Activated T-cell treated with anti-CD3 and anti-CD28 coated beads for 4 hours (primary cell): ENCODE measurements at places on chromosomes 6 and 20.
A peak's percentile ranks its signal among the peaks of the same experiment; 100 is the strongest.

- DNase-seq, result no peak
Measured at GRCh38 chr20:39524371-39524911, 562.3 kb downstream of the DHX35 start.

- DNase-seq, result no peak
Measured at GRCh38 chr6:36780442-36781177, 58.6 kb downstream of the CPNE5 start.

GRCh38 chr6:38302838-38303237, 336.9 kb downstream of the BTBD9 start:
- DNase-seq, result no peak

- no peak for DNase-seq
Measured at GRCh38 chr20:48325656-48326433, 502.0 kb downstream of the PREX1 start.

DNA sequence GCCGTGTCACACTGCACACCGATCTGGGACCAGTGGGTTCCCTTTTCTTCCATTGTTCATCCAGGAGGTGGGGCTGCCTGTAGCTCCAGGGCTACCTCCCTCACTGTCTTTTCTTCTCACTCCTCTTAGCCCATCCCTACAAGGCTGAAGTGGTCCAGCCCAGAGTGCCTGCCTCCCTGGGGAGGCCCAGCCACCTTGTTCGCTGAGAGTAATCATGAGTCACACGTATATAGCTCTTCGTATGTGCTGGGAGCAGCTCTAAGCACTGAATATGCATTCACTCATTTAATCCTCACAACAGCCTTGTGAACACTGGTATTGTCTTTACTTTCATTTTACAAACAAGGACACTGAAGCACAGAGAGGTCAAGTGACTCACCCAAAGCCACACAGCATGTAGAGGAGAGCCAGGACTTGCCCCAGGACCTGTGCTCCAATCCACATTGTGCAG, 14.7 kb upstream of the CCDC167 start:
- DNase-seq, result no peak

DNA sequence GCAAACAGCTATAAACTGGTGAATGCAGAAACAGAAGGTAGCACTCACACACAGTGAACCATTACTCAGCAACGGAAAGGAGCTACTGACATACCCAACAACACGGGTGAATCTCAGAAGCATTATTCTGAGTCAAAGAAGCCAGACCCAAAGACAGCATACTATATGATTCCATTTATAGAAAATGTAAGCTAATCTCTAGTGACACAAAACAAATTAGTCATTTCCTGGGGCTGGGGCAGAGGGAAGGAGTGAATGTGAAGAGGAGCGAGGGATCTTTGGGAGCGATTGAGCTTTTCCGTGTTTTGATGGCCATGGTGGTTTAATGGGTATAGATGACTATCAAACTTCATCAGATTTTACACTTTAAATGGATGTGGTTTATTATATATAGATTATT, 614.6 kb downstream of the DHX35 start:
- no peak for DNase-seq

DNA sequence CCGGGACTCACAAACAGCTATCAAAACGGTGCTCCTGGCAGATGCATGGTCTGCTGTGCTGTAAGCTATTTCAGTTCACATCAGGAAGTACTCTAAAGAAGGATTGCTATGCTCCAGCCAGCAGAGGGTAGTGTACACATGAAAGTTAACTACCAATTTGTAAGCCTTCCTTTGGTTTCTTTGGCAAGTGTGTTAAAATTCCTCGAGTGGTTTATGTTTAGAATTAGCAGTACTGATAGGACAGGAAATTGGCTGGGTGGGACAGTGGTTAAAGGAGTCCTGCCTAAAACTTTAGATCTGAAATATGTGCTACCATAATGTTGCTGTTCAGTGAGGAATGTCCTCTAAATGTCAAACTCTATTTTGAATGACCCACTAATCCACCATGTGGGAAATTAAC, 47.4 kb downstream of the TRMT11 start:
- DNase-seq, result no peak

GRCh38 chr6:25834950-25835349, 3.1 kb upstream of the SLC17A1 start:
- no peak for DNase-seq

GRCh38 chr20:57457243-57458095, 66.3 kb downstream of the RBM38 start:
- no peak for DNase-seq

DNA sequence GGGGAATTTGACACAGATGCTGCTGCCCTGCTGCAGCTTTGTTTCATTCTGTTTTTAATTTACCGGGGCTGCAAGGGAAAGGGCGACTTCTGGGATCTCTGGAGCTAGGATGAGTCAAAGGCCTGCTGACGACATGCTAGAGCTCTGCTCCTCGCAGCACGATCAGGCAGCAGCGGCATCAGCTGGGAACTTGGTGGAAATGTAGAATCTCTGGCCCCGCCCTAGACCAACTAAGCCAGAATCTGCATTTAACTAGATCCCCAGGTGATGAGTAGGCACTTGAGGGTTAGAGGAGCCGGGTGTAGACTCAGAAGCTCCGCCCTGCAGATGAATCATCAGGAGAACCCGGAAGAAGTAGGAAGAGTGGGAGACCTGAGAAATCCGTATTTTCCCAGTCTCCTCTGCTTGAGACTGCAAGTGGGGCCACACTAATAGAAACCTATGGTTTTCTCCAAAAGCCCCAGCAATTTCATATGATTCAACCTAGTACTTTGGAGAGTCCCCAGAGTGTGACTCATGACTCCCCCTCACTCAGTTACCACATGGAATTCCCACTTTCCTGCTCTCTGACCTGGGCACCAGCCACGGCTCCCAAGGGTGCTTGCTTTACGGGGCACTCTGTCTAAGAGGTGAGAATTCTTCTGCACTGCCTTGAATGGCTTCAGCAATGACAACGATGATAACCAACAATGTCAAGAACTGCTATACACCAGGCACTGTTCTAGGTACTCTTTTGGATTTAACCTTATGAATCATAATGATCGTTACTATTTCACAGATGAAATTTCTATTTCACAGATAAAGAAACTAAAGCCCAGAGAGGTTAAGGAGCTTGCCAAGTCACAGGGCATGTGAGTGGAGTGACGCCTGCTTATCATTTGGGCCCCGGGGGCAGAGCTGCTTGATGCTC, 18.1 kb downstream of the TUBB2B start:
- no peak for DNase-seq

- DNase-seq, result no peak
Measured at GRCh38 chr6:6057442-6058053, 50.8 kb upstream of the NRN1 start.

DNA sequence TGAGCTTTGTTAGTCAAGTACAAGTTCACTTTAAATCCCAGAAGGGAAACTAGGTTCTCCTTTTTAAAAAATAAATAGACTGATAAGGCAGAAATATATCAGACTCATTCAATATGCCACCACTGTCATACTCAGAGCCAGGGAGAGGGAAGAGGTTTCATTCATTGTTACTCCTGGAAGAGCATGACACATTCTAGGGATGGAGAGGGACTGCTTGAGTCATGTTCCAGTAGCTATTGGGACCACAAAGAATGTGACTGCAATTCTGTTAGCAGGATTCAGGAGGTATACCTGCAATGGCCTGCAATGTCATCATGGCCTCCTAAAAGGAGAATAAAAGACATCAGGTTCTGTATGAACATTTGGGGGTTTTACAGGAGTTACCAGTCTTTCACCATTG, 167.6 kb downstream of the TFAP2B start:
- DNase-seq, result no peak

DNA sequence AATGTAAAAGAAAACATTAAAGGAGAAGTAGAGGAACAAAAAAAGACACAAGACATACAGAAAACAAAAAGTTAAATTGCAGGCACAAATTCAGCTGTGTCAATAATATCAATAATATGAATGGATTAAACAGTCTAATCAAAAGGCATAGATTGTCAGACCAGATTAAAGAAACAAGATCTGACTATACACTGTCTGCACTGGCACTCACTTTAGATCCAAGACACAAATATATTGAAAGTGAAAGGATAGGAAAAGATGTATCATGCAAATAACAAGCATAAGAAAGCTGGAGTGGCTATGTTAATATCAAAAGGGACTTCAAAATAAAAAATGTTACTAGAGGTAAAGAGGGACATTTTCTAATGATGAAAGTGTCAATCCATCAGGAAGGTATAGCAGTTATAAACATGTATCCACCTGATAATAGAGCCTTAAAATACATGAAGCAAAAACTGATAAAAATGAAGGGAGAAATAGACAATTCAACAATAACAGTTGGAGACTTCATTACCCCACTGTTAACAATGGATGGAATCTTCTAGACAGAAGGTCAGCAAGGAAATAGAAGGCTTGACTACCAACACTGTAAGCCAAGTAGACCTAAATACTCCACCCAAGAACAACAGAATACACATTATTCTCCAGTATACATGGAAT, 89.7 kb downstream of the HIVEP1 start:
- no peak for DNase-seq

DNA sequence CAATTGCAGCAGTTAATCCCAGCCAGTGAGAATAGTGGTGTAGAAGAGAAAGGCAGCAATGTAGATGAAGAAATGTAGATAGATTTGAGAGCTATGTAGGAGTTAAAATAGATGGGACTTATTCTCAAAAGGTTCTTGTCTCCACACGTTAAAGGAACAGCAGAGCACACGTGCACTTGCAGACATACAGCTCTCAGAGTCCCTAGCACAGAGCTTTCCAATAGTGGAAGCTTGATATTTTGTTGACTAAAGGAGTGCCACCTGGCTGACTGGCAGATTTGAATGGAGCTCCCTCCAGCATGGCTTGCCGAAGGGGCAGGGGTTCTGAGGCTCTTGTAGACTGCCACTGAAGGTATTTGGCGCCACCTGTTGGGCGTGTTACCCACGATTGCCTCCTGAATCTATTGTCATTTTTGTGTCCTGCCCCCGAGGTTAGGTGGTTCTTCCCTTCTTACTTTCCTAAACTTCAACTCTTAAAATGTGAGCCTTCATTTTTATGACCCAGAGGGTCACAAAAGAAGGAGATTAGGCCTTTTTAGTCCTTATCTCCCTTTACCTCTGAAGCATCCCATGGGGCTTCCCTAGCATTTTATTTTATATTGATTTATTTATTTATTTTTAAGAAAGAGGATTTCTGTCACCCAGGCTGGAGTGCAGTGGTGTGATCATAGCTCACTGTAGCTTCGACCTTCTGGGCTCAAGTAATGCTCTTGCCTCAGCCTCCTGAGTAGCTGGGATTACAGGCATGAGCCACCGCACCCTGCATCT, 16.4 kb downstream of the BRD2 start:
- peak; percentile 89 for DNase-seq

- no peak for DNase-seq
Measured at GRCh38 chr6:108117427-108118358, 43.2 kb upstream of the OSTM1 start.

DNA sequence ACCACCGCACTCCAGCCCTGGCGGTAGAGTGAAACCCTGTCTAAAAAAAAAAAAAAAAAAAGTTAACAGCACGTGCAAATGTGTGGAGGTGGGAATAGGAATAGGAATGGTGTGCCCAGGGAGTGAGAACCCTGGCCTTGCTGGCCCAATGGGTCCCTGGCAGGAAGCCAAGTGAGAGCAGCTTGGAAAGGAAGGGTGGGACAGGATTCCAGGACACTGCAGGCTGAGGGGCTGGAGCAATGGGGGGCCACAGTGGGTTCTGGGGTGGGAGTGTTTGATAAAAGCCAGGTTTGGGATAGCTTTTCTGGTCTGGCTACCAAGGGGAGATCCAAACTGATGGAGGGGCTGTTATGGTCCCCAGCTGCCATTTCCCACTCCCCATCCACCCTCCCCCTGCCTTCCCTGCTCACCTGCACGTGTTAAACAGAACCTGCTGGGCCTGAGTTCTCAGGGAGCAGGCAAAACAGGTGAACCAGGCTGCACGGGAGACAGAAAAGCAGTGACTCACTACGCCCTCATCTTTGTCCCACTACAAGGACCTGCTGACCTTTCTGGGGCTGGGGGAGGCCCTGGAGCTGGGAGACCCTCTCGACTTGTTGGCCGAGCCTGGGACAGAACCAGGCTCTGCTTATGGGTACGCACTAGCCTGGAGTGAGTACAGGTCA, 3.3 kb downstream of the SUN5 start:
- no peak for DNase-seq

DNA sequence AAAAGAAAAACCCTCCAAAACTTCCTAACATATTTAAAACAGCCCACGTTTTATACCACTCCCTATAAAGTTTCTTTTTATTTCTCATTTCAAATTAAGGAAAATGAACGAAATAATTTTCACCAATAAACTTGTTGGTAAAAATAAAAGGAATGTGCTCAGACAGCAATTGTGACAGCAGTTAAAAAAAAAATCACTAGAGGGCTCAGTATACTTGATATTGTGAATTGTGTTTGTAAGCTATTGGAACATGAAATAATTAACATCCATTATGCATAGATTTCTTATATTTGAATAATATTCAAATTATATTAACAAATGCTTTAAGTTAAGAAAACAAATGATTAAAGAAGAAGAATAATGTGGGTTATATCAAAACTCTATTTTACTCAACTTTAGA, 105.5 kb downstream of the ASCC3 start:
- DNase-seq, result no peak

- DNase-seq, result no peak
Measured at GRCh38 chr20:47929368-47930115, 144.3 kb upstream of the SULF2 start.

- DNase-seq, result no peak
Measured at GRCh38 chr20:57834306-57835073, 124.7 kb upstream of the PMEPA1 start.

DNA sequence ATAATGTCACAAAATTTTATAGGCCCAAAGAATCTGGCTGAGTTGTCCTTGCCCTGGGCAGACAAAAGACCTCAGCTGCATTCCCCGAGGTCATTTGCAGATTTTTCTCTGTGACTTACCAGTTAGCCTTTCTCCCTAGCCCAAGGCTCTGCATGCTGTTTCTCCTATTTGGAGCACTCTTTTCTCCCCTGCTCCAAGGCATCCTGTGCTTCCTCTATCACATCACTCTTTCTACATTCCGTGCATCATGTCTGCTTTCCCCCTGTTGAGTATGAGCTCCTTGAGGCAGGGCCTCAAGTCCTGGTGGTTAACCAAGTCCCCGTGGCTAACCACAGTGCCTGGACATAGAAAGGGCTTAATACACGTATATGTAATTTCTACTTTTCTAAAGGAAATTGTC, 593 bp upstream of the GSTA3 start:
- no peak for DNase-seq

DNA sequence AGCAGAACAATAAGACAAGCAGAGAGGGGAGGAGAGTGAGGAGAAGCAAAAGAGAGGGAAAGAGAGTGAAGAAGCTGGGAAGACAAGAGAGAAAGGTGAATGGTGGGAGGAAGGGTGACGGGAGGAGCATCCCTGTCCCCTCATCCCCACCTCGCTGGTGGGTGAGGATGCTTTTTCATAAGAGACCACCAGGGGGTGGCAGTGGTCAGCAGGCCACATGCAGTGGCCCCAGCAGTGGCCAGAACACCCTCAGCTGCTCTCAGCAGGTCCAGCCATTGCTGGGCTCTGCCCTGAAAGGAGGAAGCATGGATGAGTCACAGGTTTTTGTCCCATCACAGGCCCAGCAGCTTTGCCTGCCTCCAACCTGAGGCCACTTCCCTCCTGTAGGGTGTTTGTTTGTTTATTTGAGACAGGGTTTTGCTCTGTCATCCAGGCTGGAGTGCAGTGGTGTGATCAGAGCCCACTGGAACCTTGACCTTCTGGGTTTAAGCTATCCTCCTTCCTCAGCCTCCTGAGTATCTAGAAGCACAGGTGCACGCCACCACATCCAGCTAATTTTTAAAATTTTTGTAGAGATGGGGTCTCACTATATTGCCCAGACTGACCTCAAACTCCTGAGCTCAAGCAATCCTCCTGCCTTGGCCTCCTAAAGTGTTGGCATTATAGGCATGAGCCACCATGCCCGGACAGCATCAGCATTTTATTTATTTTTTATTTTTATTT, 24.0 kb downstream of the FGD2 start:
- peak; percentile 18 for DNase-seq
